BJ (cell line): ENCODE measurements at places on chromosomes 2 and 18.
A peak's percentile ranks its signal among the peaks of the same experiment; 100 is the strongest.

GRCh38 chr18:60053747-60054304, 154.0 kb downstream of the PMAIP1 start:
- DNase-seq: peak; percentile 84

DNA sequence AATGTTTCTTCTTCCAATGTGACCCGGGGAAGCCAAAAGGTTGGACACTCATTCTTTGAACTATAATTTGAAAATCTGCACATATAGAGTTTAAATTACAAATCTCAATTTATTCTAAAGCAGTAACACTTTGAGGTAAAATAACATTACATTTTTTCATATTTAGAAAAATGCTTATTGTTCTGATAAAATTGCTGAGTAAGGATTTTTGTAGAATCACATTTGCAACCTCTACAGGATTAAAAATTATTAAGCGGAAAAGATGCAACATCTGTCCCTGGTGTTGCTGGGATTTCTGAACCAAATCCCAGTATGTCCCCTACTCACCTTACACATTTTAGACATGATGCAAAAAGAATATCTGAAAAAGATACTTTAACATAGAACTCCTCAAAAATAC, 10.1 kb downstream of the ZNF519 start:
- no peak for DNase-seq

DNA sequence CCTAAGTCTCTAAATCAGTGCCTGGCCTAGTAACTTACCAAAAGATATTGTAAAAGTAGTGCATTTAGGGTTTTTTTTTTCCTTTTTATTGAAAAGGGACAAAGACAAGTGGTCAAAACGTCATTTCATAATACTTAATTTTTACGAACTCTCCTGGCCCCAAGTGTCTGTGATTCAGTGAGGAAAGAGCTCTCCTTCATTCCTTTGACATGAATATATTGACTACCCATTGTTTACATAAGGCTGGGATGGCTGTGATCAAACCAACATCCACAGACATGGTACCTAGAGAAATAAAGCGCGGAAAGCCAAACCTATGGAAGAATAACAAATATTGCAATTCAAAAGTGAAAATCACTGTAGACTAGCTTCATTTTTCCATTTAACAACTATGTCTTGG, 198.4 kb downstream of the BABAM2 start:
- DNase-seq: no peak

GRCh38 chr2:98896416-98896815, 39.6 kb downstream of the CRACDL start:
- no peak for DNase-seq

GRCh38 chr2:25597881-25598280, 75.5 kb downstream of the DTNB start:
- no peak for DNase-seq

GRCh38 chr2:215579809-215580208, 143.9 kb upstream of the FN1 start:
- peak; percentile 69 for DNase-seq

- DNase-seq: no peak
Observed at GRCh38 chr18:34590503-34590902, 119.6 kb upstream of the DTNA start.

- DNase-seq: no peak
Observed at GRCh38 chr2:38966006-38966405, 76.3 kb downstream of the ARHGEF33 start.

GRCh38 chr2:48357351-48357750, 172.6 kb upstream of the STON1 start:
- no peak for DNase-seq

- DNase-seq: no peak
Observed at GRCh38 chr2:68715353-68716041, 19.1 kb upstream of the ARHGAP25 start.

GRCh38 chr2:54629390-54629789, 94.1 kb upstream of the EML6 start:
- no peak for DNase-seq

- no peak for DNase-seq
Observed at GRCh38 chr2:145304501-145304900, 784.6 kb upstream of the ZEB2 start.

GRCh38 chr2:126359494-126359893, 296.5 kb upstream of the GYPC start:
- DNase-seq: no peak

DNA sequence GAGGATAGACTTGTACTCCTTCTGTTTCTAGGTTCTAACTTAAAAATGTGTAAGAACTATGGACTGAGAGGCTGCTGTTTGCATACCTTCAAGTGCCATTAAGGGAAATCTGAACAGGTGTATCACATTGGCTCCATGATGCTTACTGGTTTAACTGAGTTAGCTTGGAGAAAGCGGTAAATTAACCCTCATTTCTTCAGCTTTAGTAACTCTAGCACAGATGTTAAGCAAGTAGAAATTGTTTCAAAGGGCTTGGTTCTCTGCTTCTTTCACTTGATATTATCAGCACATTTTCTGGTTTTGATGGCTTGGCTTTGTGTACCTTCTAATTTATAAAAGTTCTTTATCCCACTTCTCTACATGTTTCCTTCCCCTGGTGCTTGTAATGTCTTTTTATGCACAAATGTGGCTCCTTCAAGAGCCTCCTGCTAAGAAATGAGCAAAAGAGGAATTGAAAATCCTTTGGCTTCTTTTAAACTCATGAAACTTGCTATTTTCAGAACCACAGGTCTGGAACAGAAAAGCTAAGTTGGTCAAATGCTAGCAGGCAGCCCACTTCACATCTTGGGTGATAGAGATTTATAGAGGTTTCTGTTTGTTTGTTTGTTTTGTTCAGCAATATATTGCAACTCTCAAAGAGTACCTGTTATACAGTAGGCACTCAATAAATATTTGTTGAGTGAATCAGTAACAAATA, 249.9 kb upstream of the THUMPD2 start:
- no peak for DNase-seq

GRCh38 chr2:7709907-7710306, 792.7 kb downstream of the RNF144A start:
- DNase-seq: no peak

DNA sequence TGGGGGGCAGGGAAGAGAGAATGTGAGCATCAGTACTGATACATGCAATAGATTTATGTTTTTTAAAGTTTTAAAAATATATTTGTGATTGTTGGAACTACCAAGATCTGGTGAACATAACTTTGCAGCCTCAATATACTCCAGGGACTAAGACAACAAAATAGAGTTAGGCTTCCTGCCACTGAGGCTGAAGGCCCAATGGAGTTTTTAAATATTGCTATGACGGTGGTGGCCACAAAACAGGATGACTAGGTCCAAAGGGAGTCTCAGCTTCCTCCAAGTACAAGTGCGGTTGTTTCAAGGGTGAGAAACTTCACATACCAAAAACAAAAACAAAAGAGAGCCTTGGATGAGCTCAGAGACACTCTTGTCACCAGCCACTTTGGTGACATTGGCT, 72.9 kb downstream of the CCBE1 start:
- DNase-seq: no peak

GRCh38 chr2:101120124-101120996, 30.8 kb downstream of the TBC1D8 start:
- peak; percentile 41 for DNase-seq

DNA sequence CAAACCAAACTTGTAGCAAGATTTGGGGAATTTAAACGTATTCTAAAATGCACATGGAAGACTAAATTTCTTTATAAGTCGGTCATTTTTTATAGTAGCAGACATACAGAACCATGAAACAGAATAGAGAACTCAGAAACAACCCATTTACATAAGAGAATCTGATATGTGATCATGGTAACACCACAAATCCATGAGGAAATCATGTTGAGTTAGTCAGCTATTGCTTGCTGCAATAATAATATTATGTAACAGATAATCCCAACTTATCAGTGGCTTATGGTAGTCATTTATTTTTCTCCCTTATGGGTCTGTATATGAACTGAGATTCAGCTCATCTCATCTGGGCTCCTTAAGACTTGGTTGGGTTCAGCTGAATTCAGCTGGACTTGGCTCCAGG, 103.4 kb upstream of the SERTAD2 start:
- no peak for DNase-seq

GRCh38 chr18:54777118-54777791, 51.0 kb upstream of the RAB27B start:
- DNase-seq: no peak

DNA sequence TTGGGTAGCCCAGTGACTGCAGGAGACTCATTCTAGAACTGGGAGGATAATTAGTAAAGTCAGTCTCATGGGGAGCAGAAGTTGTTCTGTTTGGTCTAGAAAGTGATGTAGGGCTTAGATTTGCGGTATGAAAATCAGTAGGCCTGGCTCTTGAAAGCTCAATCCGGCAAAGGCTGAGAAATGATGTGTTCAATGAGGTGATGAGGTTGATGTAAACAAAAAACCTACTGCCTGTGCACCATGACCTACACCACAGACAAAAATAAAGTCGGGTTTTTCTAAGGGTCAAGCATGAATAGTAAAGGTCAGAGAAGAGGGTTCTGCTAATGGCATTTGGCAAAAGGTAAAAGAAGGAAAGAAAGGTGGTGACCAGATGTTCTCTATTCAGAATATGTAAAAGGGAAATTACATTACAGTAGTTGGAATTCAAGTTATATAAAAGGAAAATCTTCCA, 80.8 kb upstream of the COL5A2 start:
- no peak for DNase-seq

DNA sequence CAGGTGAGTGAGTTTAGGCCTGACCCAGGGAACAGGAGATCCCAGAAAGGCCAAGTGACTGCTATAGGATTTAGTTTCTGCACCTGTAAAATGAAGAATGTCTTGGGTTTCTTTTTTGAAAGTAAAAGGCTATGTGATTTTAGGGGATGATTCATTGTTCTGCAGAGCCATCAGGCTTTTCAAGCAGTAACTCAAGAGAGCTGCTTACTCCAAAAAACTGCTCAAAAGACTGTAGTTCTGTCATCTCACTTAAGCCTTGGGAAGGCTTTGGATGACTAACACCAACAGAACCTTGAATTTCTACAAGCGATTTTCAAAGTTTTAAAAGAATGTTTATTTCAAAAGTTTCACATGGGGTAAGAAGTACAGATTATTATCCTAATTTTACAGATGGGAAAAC, 165.1 kb downstream of the HAUS1 start:
- no peak for DNase-seq

- peak; percentile 22 for DNase-seq
Observed at GRCh38 chr2:61291851-61292575, 130.0 kb downstream of the C2orf74 start.

GRCh38 chr2:54704688-54705605, 18.5 kb upstream of the EML6 start:
- DNase-seq: no peak

DNA sequence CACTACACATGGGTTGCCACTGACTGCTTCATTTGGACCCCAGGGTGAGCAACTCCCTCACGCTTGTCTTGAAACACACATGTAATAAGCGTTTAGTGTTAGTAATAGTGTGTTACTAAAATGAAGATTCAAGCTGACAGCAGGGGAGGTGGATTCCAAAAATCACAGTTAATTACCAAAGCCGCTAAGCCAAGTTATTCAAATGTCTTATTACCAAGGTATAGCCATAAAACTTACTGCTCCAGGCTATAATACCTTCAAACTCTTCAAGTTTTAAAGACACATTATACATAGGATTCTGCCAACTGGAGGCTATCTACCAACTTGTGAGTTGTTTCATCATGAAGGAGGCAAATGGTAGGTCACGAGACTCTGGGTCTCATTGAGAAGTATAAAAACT, 2.9 kb downstream of the LPIN2 start:
- DNase-seq: no peak

- no peak for DNase-seq
Observed at GRCh38 chr2:234328444-234328990, 168.4 kb downstream of the ARL4C start.

DNA sequence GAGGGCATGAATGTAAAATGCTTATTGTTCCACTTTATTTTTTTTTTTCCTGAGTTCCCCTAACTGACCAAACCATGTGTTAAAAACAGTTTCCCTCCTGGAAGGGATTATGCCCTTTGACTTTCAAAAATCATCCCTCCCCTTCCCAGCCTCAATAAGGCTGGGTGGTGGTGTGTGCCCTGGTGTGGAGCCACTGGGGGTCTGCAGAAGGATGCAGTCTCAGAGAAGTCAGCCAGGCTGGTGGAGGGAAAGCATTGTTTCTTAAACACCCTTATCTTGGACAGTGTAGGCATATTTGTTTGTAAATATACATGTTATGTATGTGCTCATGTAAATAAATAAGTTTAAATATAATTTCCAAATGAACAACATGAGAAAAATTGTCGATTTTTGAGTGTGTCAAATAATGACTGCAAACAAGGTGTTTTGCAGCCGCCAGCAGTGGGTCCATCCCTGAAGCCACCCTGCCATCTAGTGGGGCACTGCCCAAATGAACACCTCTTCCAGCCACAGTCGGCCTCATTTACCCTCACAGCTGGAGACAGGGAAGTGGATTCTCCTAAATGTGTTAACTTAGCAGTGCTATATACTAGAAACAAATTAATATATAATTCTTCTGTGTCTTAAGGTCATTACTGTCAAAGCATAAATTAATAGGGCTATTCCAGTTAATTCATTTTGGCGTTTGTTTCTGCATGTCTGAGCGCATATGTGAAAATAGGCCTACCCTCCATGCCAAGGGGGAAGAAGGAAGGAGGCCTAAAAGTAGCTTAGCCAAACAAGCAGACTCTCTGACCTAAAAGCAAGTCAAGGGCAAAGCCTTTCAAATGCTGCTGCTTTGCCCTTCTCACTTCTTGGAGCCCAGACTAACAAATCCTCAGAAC, 209.6 kb upstream of the PIK3C3 start:
- no peak for DNase-seq

GRCh38 chr2:12046641-12047040, 300.2 kb downstream of the LPIN1 start:
- DNase-seq: peak; percentile 44

GRCh38 chr18:72672364-72673184, 128.4 kb upstream of the CBLN2 start:
- DNase-seq: no peak

GRCh38 chr18:74590671-74591070, 7.0 kb upstream of the ZNF407 start:
- no peak for DNase-seq

DNA sequence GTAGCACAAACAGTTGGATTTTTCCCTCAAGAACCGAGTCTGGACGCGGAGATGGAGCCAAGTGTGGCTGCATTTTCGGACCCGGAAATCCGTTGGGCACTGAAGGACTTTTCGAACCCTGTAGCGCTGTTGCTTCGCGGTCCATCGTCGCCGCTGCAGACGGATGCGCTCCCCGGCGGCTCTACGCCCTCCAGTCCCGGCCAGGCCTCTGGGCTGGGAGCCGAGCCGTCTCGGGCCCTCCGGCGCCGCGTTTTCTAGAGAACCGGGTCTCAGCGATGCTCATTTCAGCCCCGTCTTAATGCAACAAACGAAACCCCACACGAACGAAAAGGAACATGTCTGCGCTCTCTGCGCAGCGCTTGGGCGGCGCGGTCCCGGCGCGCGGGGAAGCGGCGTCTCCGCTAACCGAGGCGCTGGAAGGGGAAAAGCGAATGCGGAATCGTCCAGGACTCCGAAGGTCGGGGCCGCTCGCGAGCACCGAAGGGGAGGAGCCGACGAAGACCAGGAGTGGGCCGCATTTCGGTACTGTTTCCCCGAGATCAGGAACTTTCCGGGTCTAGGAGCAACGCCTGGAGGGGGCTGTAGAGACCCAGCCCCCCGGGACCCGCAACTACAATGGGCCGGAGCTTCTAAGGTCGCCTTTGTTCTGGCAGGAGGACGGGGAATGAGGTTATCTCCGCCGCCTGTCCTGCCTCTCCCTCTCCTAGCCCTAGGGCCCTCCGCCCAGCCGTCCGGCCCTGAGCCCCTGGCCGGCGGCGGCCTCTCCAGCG, 3.2 kb downstream of the EMX1 start:
- no peak for DNase-seq

GRCh38 chr2:16665748-16666448, at the start of gene CYRIA:
Gene CYRIA (minus strand): TSS chr2:16665834. CDS start chr2:16588119, 77,715 bp downstream.
- DNase-seq: no peak

- no peak for DNase-seq
Observed at GRCh38 chr2:30193104-30193681, 38.1 kb upstream of the LBH start.
